Stimulated activated naive CD8-positive, alpha-beta T cell treated with anti-CD3 and anti-CD28 coated beads, Interleukin-15, Interleukin-2, amounts not matched to agents 100 U/mL and 50 U/mL, for 24 hours (primary cell): ENCODE measurements at places on chromosomes 6 and 20.

GRCh38 chr6:34149452-34149810, 3.5 kb upstream of the GRM4 start:
- DNase-seq, result no peak

DNA sequence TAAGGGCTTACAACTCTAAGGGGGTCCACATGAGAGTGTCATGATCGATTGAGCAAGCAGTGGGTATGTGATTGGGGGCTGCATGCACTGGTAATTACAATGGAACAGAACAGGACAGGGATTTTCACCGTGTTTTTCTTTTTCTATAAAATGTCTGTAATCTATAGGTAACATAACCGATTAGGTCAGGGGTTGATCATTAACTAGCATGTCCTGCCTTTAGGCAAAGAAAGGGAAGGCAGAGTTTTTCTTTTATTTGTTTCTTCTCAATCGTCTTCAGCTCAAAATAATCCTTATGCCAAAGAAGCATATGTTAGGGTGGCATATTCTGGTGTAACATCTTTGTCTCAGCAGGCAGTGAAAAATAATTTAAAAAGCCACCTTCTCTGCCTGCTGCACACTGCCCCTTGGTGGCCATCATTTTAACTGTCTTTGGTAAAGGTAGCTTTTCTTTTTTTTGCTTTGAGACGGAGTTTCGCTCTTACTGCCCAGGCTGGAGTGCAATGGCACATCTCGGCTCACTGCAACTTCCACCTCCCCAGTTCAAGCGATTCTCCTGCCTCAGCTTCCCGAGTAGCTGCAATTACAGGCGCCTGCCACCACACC, 9.7 kb upstream of the CEP43 start:
- DNase-seq, result peak; percentile 16

- DNase-seq, result no peak
These were observed 48.9 kb downstream of the DEK start for GRCh38 chr6:18215436-18215835.

DNA sequence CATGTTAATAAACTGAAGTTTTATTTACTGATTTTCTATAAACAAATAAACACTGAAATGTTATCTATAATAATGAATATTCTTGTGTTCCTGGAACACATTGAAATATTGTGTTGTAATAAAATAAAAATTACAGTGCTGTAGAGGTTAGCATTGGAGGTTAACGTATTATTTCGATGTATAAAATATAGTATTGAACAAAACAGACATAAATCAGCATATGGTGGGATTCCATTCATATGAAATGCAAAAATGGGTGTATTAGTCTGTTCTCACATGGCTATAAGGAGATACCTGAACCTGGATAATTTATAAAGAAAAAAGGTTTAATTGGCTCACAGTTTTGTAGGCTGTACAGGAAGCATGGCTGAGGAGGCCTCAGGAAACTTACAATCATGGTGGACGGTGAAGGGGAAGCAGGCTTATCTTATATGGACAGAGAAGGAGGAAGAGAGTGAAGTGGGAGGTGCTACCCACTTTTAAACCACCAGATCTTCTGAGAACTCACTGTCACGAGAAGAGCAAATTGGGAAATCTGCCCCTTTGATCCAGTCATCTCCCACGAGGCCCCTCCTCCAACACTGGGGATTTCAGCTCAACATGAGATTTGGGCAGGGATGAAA, 24.6 kb upstream of the BMP6 start:
- no peak for DNase-seq
